ACHN (cell line): ENCODE measurements at places on chromosomes 2 and 18.

- DNase-seq = no peak
These were observed 270.0 kb upstream of the PXDN start for GRCh38 chr2:2014251-2014771.

DNA sequence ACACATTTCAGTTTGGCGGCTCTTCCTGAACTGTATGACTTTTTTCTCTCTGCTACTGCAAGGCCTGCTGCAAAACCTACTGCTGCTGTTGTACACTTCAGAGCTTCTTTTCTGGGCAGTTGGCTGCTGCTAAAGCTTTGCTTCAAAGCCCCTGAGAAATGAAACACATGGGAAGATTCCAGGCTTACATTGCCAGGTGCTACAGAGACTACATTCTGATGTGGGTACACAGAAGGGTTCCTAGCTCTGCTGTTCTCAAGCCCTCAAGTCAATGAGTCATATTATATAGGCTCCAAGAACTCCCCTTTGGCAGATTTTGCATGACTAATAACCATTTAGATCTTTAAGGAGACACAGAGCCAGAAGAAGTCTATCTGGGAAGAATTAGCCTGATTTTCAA is 12.9 kb upstream of the PGAP1 start:
- DNase-seq = no peak

- peak; percentile 20 for DNase-seq
These were observed 236.7 kb downstream of the TCF4 start for GRCh38 chr18:55351241-55351691.

DNA sequence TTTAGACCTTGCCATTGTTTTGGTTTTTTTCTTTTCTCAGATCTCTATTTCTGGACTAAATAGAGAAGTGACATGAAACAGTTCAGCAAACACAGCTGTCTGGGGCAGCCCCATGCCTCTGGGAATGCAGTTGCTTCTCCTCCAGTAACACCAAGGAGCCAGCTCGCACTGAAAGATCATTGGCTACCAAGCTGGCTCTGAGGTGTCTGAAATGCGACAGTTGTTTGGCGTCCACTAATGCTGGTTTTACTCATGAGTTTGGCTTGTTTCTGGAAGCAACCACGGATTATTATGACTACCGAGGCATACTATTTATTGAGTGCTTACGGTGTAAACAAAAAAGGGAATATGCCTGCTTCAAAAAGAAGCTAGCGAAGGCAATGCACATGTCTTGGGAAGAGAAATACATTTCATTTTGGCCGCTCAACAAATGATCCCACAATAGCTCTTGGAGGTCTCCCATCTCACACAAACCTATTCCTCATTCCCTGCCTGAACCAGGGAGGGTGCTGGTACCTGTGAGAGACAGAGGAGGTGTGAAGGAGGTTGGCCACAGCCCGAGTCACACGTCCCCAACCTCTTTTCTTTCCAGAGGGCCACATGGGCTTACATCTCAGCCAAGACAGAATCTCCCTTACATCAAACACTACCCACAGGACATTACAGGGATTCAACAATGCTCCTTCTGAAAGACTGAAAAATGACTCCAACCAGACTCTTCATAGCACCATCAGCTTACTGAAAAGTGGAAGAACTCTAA is 37.5 kb upstream of the NEB start:
- DNase-seq = no peak

- DNase-seq = no peak
These were observed 430.4 kb downstream of the MTX2 start for GRCh38 chr2:176699644-176700043.

DNA sequence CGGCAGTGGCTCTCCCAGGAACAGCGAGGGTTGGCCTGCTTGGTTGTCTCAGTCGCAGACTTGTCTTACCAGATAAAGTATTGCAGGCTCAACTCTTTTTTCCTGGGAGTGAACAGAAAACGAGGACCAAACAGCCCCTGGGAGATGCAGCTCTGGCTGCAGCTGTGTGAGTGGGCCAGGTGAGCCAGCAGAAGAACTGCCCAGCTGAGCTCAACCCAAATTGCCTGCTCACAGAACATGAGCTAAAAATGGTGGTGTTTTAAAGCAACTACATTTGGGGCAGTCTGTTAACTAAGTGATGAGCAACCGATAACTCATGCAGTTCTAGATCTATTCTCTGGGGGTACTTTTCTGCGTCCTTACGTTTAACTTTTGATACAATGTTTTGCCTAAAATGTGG is 161.1 kb upstream of the SIX3 start:
- no peak for DNase-seq

DNA sequence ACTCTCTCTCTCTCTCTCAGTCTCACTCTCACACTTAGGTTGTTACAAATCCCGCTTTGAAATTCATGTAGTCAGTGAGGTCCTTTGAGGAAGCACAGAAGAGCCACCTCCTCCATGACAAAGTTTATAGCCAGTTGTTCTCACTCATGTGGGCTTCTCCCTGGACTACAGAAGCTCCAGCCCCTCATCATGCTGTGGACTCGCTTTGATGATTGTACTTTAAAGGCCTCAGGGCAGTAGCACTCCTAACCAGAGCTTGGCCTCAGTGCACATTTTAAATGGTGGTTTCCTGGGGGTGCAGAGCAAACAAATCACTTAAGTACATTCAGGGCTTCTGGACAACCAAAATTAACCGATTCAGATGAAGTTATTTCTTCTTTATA is 115.7 kb downstream of the MTCL1 start:
- no peak for DNase-seq
